Non-pigmented ciliary epithelial cell (primary cell): ENCODE measurements at places on chromosomes 12 and 14.

GRCh38 chr12:13026286-13026685, 17.9 kb upstream of the FAM234B start:
- no peak for DNase-seq

DNA sequence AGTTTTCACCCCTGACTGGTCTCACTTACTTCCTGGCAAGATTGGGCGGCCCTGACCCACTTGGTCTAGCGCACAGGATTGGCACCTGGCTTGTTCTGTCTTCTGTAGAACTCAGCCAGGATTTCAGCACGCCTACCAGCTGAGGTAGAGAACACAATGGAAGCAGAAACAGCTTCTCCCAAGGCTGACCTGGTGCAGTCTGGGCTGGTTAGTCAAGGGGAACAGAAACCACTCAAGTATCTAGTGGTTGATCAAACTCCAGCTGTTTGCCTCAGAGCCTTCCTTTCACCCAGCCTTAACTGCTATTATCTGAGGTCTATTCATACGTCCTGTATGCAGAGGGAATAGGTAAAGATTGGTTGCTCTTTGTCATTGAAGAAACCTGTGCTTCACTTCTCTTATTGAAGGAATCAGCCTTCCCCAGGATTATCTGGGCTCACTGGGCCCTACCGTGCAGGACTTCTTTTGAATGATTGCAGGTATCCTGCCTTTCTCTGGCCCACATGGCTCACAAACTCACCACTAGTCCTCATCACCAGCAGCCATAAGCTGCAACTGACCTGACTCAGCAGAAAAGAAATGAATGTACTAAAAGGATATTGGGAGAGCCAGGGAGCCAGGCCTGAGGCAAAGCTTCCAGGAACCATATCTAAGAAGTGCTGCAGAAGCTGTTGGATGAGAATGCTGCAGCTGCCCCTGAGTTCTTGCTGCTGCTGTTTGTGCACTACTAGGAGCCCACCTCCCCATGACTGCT, 2.5 kb upstream of the PLEKHD1 start:
- DNase-seq: no peak

- DNase-seq: no peak
These were observed 188.9 kb downstream of the CAND1 start for GRCh38 chr12:67457778-67458665.

GRCh38 chr12:54140588-54141388, 48.0 kb downstream of the SMUG1 start:
- no peak for DNase-seq

- DNase-seq: no peak
These were observed 321.4 kb upstream of the SEL1L start for GRCh38 chr14:81855007-81855406.
